Natural killer cell (primary cell): ENCODE measurements at places on chromosomes 11 and 22. TPM values are rescaled to one million over a fixed set of nuclear protein-coding genes. Genes with fewer than 3 reads are reported as not detected.

The CDC42EP1 gene
- total RNA-seq, result 0.27 TPM

The OOSP2 gene
- total RNA-seq, result not detected

- DNase-seq, result no peak
Observed at GRCh38 chr11:127524618-127525017, 524.0 kb upstream of the KIRREL3 start.

- no peak for DNase-seq
Observed at GRCh38 chr11:27173545-27173944, 132.9 kb downstream of the BBOX1 start.
